ENCODE measurements at places on chromosomes 11 and 22.

GRCh38 chr22:40432157-40432556 lies 61.8 kb downstream of the SGSM3 start:
- no peak for DNase-seq

DNA sequence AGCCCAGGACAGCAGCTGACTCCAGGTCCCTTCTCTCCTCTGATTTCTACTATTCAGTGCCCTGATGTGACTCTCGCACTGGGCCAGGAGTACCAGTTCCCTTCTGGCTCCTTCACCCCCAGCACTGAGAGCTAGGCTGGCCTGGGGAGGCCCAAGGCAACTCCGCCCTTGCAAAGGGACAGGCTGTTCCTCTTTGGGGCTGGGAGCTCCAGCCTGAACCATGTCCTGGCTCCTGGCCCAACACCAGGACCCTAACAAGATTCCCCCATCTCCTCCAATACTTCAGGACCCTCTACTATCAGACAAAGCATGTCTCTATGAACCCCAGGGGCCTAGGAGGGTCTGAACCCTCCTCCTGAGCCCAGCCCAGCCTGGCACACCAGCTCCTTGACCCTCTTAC lies 12.5 kb downstream of the CREB3L1 start:
- no peak for DNase-seq

DNA sequence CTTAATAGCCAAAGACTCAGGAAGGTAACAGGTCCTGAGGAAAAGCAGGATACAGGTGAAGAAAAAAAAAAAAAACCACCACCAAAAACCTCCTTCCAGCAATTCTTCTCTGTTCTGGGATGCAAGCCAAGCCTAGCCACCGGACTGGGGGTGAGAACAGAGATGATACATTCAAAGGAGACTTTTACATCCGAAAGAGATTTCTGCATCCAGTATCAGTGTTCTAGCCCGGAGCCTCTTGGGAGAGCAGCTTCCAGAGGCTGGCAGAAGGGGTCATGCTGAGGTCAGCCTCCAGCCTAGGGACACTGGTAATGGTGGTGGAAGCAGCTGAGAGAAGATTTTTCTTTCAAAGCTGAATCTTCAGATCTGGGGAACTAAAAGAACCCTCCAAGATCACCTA lies 76.2 kb downstream of the KCNC1 start:
- DNase-seq, result no peak

DNA sequence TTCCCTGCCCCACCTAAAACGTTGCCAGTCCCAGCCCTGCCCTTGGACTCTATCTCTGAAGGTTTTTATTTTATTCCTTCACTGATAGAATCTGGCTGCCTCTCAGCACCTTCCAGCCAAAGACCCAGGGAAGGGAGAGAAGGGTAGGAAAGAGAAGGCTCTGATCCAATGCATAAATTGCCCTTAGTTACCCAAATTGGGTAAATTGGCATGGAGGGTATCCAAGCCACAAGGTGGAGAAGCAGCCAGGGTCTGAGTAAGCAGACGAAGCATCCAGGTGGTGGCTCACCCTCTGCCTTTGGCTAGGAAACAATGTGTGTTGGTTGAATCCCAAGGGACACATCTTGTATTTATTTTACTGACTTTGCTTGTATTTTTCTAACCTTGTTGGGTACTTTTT lies 89.0 kb downstream of the FEZ1 start:
- no peak for DNase-seq

DNA sequence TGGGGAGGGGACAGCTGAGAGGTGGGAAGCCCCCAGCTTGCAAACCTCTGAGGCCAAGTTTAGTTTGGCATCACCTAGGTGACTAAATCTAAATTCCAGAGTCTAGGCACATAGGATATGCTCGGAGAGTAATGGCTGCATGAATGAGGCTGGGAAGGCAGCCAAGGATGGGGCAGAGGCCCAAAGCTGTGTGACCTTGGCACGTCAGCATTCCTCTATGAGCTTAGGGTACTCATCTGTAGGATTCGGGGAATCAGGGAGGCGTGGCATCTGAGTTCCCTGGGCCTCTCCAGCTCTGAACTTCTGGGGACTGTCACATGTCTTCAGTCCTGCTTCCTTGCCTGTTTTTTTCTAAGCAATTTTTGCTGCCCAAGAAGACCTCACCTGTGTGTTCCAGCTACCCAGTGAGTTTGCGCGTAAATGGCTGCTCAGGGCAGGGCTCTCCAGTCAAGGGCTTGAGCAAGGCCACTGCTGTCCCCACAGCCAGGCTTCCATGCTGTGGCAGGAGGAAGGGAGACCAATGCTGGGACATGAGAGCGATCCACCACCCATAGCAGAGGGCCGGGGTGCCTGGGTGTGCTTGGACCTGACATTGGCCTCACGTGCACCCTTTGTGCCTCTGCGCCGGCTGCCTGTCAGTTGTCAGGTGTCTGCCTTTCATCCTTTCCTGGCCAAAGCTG lies 13.9 kb downstream of the DAGLA start:
- no peak for DNase-seq

DNA sequence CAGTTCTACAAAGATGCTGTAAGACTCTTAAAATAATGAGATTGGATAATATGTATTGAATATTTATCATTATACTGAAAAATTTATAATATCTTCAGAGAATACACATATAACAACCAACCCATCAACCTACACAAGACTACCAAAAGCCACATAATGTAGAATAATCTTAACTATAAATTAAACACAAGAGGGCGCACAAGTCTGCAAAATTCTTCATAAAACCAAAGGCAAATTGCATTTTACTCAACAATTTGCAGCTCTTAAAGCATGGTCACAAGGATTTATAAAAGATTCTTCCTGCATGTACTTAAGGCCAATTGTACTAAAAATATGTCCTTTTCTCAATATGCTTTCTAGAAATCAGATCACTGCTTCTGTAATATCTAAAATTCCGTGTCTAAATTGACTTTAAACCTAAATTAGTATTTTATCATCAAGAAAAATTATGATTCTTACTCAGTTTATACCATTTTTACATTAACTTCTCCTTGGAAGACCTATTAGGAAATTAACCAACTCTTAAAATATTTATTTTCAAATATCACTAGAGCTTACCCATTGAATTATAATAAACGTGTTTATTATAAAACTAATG lies 79.0 kb downstream of the TTC28 start:
- DNase-seq, result no peak

GRCh38 chr11:57504511-57504910 lies 11.0 kb downstream of the SLC43A1 start:
- DNase-seq, result no peak

DNA sequence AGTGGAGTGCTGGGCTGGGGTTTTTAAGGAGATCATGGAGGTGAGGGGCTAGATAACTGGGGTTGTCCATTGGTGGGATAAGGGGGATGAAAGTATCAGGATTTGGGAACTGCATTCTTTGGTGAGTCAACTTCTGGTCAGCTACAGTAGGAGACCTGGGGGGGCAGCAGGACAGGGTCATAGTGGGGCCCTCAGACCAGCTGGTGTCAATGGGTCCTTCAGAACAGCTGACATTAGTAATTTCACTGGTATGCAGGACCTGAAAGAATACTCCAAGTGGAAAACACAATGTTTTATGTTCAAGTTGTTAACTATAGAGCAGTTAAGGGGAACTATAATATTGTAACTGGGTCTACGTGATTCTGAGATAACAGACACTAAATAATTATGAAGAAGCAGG lies 2.8 kb upstream of the TTC12 start:
- no peak for DNase-seq

GRCh38 chr11:70547821-70548670 lies 149.7 kb downstream of the CTTN start:
- DNase-seq, result no peak

- no peak for DNase-seq
These were observed 14.6 kb downstream of the FAM118A start for GRCh38 chr22:45324311-45324711.

DNA sequence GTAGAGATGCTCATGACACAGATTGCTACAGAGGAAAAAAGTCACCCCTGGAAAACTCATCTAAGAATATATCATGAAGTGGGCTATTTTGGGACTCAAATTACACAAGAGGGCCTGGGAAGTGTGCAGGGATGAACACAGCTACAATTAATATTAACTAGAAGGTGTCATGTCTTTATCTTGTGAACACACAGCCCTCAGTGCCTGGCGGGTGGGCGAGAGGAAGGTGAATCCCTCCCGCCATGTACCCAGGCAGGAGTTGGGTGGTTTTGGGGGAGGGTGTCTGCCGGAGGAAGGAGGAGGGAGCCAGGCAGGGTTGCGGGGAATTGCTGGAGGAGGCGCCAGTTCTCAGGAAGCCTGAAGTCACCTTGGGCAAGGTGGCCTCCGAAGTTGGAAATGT lies 5.1 kb upstream of the FAM83F start:
- no peak for DNase-seq

- no peak for DNase-seq
These were observed 945.3 kb downstream of the LRRC4C start for GRCh38 chr11:40514124-40514523.

DNA sequence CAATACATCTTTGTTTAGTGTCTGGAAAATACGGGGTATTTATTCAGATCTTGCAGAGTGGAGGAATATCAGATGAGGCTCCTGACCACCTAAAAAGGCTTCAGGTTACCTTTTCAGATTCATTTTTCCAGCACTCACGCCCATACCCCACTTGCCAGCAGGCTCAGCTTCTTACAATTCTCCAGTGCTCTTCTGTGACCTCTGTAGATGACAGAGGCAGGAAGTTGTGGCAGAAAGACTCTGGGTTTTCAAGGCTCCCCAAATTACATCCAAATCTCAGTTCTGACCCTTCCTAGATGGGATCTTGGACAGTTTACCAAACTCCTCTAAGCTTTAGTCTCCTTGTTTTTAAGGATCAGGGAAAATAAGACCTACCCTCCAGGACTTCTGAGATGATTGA lies 61.1 kb downstream of the SYTL2 start:
- DNase-seq, result no peak

DNA sequence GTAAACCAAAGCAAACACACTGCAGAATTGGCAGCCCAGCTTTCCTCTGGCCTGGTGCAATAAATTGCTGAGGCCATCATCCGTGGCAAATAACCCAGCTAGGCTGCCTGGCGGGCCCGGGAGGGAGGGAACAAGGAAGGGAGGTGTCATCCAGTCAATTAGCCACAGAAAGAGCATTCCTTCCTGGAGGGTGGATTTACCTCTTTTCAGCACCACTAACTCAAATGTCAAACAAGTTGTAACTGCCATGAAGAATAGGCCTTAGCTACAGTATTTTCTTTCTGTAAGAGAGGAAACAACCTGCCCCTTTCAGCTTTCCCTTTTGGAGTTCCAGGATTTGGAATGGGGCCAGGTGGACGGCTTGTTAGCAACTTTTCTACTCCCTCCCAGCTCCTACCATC lies 163.8 kb upstream of the BDNF start:
- no peak for DNase-seq

- no peak for DNase-seq
These were observed 154.2 kb downstream of the MIAT start for GRCh38 chr22:26811647-26811992.

GRCh38 chr22:19876941-19877625 lies 22.4 kb upstream of the GNB1L start:
- peak; percentile 25 for DNase-seq

GRCh38 chr22:39306456-39307361 lies 12.7 kb downstream of the RPL3 start:
- DNase-seq, result no peak

DNA sequence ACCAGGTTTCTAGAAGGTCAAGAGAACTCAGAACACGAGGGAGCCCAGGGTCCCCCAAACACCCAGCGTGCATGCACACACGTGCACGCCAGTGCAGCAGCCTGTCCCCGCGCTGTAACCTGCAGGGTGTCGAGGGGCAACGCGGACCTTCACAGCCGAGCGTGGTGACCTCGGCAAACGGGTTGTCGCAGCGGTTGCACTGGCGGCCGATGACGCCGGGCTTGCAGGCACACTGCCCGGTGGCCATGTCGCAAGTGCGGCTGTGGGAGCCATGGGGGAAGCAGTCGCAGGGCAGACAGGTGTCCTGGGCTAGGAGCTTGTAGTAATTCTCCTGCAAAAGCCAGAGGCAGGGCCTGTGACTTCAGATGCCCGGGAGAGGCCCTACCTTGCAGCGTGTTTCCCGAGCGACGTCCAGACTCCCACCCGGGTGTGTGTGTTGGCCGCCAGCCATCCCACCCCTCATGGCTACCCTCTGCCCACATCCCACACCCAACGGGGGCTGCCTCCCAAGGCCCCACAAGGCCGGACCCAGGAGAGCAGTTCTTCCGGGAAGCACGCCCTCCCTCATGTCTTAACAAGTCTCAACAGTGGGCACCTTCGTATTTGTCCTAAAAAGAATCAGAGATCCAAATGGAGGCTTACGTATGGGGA lies 56.1 kb downstream of the TRMU start:
- DNase-seq, result no peak

DNA sequence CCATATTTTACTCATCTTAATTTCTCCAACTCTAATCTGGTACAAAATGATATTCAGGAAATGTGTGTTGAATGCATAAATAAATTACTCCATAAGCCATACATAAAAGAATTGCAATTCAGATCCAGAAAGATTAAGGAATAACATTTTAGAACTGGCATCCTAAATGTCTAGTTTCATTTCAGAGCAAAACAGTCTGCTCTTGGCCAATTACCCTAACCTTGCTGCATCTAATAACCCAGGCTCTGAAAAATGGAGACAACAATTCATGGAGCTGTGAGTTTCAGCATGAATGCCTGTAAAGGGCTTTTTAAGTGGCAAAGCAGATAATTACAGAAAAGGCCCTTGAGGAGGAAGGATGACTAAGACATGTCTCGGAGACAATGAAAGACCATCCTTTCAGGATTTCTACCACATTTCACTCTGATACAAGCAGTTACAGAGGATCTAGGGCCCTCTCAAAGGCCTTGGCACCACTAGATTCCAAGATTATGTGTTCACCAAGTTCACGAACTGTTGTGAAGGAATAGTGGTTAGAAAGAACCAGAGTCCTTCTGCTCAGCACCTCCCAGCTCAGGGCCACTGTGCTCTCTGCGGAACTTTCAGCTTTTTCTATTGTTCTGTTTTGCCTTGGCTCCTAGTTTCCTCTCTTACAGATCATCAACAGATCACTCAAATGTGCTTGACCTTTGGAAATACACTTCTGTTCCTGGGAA lies 157.6 kb upstream of the BLID start:
- DNase-seq, result no peak

GRCh38 chr11:11387207-11387606 lies 34.2 kb upstream of the CSNK2A3 start:
- DNase-seq, result no peak

DNA sequence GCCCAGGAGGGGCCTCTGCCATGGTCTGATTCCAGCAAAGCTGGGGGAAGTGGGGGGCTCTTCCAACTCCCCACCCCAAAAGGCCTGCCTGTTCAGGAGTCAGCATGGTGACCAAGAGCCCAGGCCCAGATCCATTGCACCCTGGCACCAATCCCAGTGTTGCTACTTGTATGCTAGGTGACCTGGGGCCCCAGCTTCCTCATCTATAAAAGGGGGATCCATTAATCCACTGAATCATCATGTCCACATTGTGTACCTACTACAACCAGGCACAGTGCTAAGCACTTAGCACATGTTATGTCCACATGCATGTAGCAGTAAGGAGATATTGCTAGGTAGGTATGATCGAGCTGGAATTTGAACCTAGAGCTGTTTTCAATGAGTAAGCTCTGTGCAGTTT lies 2.0 kb downstream of the SYT12 start:
- no peak for DNase-seq

- DNase-seq, result no peak
These were observed 33.1 kb upstream of the TFIP11 start for GRCh38 chr22:26545385-26545784.

- DNase-seq, result no peak
These were observed 10.5 kb downstream of the CTSC start for GRCh38 chr11:88327061-88327460.

GRCh38 chr11:78666675-78667160 lies 92.1 kb upstream of the NARS2 start:
- DNase-seq, result no peak

- no peak for DNase-seq
These were observed 404.5 kb downstream of the INSC start for GRCh38 chr11:15519124-15519791.

Measured in left hindlimb (tissue), 1 donor.